ENCODE measurements at places on chromosomes 7 and 10.
A peak's percentile ranks its signal among the peaks of the same experiment; 100 is the strongest.

GRCh38 chr10:89090756-89091445 lies 100.3 kb downstream of the FAS start:
- DNase-seq: peak; percentile 70

GRCh38 chr10:7409732-7410168 lies 1.1 kb downstream of the SFMBT2 start:
- no peak for DNase-seq

GRCh38 chr10:46560952-46561351 lies 4.5 kb upstream of the GPRIN2 start:
- DNase-seq: no peak

DNA sequence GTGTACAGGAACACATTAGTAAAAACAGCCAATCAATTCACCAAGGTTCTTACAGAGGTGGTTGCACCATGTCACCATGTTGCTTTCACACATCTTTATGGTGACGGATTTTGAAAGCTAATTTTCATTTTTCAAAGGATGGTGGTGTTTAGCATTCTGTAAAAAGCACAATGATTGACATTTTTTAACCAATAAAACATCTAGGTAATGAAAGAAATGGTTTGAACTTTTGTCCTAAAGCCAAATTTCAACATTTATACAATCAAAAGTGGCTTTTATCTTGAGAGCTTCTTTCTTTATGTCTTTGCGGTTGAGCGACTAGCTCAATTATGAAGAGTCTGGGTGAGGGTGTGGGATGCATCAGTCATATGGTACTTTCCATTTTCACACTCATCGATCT lies 94.4 kb downstream of the MALRD1 start:
- no peak for DNase-seq

GRCh38 chr10:6072215-6072934 lies 10.2 kb upstream of the IL2RA start:
- no peak for DNase-seq

GRCh38 chr7:7505915-7506314 lies 29.8 kb downstream of the COL28A1 start:
- no peak for DNase-seq

GRCh38 chr7:56110611-56111010 lies 4.3 kb upstream of the CHCHD2 start:
- no peak for DNase-seq

- no peak for DNase-seq
Measured at GRCh38 chr7:38481401-38481800, 149.8 kb downstream of the AMPH start.

DNA sequence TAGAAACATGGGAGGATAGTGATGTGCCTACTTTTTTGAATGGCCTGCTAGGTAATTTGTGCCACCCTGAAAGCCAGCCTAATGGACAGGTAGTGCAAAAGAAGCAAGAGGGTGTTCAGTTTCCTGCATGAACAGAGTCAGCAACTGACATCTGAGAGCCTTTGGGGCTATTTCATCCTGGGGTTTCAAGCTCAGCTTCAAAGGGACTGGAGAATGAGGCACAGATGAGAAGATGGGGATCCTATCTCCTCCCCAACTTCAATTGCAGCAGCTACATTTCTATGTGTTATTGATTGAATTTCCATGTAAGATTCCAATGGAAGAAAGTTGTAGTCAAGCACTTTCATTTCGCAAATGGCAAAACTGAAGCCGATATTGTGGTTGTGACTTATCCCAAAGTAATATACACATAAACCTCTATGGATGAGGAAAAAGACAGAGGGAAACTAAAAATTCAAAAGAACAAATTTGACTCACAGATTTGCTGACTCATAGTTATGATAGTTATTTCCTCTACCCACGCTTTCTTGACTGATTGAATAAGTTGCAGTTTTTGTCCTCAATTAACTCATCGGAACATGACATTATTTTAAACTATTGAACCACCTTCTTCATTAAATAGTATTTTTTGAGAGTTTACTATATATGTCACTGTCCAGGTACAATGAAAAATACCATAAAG lies 42.6 kb upstream of the NRP1 start:
- DNase-seq: peak; percentile 9

GRCh38 chr7:136637813-136638212 lies 230.6 kb upstream of the CHRM2 start:
- no peak for DNase-seq

- DNase-seq: no peak
Measured at GRCh38 chr10:89845541-89846280, 144.3 kb downstream of the KIF20B start.

DNA sequence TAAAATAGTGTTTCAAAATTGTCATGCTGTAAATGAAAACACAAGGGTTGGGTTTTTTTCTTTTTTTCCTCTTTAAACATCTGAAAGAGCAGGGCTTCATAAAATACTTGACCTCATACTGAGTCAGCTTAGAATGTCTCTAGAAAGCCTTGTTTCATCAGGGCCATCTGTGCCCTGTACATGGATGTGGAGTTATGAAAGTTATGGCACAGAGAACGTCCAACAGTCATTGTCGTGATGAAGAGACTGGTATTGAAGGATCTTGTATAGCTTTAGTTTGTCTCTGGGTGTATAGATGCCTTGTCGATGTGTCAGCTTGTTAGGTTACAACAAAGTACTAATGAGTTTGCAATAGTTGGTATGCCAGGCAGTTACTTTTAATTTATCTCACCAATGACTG lies 127.3 kb downstream of the FAM204A start:
- DNase-seq: no peak

GRCh38 chr7:36526863-36527548 lies 137.3 kb downstream of the ANLN start:
- DNase-seq: no peak

DNA sequence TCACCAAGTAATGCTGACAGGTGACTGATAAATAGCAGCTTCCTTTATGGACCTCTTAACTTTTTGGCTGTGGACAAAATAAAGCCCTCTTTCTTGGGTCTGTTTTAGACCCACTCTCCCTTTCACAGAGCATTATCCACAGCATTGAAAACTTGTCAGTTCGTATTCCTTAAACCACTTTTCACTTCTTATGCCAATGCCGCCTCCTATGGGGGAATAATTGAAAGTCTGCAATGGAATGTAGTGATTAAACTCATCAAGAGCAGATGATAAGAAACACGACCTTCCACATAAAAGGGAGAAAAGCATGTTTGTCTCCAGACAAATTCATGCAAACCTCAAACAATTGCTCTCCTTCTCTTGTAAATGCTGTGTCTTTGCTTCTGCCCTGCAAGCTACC lies 153.4 kb downstream of the SORCS1 start:
- no peak for DNase-seq

DNA sequence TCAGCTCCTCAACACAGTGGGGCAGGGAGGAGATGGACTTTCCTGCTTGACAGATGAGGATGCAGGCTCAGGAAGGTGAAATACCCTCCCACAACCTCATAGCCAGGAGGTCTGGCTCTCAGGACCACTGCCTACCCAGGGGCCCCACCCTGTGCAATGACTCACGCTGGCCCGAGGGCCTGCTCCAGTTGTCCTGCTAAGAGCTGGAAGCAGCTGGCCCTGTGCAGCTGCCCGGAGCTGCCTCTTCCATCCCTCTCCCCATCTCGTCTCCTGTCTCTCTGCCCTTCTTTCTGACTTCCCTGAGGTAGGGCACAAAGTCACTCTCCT lies 123.9 kb downstream of the ZMIZ1 start:
- DNase-seq: no peak

DNA sequence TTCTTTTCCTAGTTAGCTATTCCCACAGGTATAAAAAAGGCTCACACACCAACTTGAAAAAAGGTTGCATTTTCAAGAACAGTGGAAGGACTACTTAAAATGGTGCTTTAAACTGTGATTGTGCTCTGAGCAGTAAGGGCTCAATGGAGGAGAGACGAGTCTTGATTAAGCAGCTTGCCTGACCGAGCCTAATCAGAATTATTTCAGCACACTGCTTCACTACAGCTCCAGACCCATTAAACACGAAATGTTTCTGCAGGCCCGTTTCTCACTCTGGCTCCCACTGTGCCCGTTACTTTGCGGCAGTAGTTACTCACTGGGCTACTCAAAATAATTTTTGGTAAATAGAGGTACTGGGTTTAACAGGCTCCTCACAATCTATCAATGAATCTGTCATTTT lies 126.0 kb downstream of the NRCAM start:
- DNase-seq: no peak

DNA sequence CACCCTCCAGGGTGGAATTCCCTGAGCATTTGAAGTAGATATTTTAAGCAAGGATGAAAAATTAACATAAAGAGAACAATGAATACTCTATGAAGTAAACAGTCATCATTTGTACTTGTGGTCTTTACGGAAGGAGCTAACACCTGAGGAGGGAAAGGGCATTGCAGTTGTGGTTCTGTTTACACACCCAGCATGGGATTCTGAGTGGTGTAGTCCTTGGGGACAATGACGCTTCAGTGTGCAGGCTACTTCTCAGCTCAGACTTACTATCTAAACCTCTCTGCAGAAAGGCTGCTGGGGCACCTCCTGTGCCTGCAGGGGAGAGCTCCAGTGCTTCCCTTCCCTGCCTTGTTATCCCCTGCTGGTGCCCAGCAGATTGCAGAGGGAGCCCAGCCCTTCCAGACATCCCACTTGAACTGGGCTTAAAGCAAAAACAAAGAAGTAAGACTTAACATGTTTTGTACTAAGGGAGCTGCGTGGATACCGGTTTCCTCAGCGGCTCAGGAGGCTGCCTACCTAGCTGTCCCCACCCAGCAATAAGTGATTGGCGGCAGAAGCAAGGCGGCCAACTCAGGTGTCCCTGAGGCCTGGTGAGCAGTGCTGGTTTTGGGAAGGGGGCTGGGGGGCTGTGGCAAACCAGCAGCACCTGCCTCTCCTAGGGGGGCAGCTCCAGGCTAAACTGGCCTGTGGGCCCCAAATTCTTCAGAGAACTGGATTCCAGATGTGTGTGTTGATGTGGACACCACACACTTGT lies 89.1 kb downstream of the CELF2 start:
- no peak for DNase-seq

All from KBM-7 (cell line).